ENCODE measurements at places on chromosomes 3 and 15. TPM values are rescaled to one million over a fixed set of nuclear protein-coding genes. Genes with fewer than 3 reads are reported as not detected.

The PGBD4 gene
- total RNA-seq: 1.7 TPM

The CSPG5 gene
- total RNA-seq: 1.2 TPM

The NPAP1 gene
- not detected for total RNA-seq

The ATP13A4 gene
- total RNA-seq: 0.23 TPM

The WDR49 gene
- not detected for total RNA-seq
